ENCODE measurements at places on chromosomes 6 and 20.

GRCh38 chr20:63314015-63314471 is 21.1 kb downstream of the COL20A1 start:
- DNase-seq = no peak

DNA sequence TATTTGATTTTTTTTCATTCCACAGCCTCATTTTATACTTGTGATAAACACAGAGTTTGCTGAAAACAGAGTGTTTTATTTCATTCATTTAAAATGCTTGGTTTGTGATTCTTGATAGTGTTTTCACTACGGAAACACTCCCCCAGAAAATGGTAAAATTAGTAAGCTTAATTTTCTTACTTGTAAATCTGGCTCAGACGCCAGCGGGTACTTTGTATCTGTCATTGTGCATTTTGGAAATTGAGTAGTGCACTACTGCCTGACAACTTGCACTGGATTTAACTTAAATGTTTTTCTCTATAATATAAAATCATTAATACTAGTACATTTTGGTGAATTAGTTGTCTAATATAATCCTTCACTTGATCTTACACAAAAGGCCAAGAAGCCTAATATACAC is 37.0 kb upstream of the HINT3 start:
- DNase-seq = no peak

GRCh38 chr6:70531133-70531532 is 35.6 kb upstream of the SDHAF4 start:
- no peak for DNase-seq

DNA sequence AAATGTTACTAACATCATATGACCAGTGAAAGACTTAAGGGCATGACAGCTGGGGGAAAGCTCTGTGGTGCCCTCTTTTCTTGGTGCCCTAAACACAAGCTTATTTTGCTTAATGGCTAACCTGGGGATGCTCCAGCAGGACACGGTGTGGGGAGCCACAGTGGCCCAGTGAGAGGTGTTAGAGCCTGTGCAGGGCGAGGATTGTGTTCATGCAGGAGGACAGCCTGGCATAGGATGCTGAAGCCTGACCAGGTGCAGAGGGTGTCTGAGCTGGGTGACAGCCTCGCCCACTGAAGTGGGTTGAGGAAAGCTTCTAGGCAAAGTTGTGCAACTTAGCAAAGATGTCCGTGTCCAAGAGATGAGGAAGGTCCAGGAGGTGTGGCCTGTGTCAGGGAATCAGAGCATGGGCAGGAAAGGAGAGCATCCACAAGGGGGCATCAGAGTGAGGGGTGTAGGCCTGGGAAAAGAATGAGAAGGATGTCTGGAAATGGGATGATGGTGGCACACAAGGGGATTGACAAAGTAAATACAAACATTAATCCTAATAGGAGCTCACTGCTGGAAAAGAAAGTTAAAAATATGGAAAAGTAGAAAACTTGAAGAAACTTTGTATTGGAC is 33.9 kb downstream of the SLC17A4 start:
- peak; percentile 23 for DNase-seq

- DNase-seq = no peak
Observed at GRCh38 chr6:162203287-162203686, 524.3 kb downstream of the PRKN start.

- no peak for DNase-seq
Observed at GRCh38 chr6:156598071-156598854, 178.9 kb upstream of the ARID1B start.

DNA sequence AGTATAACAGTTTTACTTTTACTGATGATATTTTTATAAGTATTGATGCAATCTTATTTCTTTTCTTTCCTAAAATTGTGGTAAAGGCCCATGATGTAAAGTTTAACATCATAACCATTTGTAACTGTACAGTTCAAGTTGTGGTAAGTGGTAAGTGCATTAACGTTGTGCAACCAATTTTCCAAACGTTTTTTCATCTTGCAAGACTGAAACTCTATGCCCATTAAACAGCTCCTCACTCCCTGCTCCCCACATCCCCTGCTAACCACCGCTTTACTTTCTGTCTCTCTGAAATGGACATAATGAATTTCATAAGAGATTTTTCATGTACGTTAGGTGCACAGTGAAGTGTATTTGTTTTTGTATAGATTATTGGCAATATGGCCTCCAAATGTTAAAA is 106.0 kb downstream of the PACRG start:
- no peak for DNase-seq

DNA sequence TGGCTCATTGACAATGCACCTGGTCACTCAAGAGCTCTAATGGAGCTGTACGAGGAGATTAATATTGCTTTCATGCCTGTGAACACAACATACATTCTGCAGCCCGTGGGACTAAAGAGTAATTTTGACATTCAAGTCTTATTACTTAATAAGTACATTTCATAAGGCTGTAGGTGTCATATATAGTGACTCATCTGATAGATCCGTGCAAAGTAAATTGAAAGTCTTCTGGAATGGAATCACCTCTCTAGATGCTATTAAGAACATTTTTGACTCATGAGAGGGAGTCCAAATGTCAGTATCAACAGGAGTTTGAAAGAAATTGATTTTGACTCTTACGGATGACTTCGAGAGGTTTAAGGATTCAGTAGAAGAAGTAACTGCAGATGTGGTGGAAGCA is 267.9 kb downstream of the CLVS2 start:
- DNase-seq = no peak

DNA sequence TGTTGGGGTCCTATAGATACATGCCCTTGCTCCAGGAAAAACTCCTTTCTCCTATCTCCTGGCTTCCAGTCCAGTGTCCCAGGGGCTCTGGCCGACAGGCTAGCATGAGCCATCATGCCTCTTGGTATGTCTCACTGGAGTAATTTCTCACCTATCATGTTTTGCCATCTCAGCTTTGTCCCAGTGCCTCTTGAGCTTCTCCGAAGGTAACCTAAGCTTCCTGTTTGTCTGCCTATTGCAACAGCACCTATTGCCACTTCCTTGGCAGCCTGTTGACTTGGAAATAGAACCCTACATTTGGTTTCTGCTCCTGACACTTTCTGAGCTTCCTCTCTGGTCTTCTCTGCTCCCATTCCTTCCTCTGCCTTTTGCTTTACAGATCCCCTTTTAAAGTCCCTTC is 197.7 kb downstream of the KCNQ5 start:
- DNase-seq = no peak

DNA sequence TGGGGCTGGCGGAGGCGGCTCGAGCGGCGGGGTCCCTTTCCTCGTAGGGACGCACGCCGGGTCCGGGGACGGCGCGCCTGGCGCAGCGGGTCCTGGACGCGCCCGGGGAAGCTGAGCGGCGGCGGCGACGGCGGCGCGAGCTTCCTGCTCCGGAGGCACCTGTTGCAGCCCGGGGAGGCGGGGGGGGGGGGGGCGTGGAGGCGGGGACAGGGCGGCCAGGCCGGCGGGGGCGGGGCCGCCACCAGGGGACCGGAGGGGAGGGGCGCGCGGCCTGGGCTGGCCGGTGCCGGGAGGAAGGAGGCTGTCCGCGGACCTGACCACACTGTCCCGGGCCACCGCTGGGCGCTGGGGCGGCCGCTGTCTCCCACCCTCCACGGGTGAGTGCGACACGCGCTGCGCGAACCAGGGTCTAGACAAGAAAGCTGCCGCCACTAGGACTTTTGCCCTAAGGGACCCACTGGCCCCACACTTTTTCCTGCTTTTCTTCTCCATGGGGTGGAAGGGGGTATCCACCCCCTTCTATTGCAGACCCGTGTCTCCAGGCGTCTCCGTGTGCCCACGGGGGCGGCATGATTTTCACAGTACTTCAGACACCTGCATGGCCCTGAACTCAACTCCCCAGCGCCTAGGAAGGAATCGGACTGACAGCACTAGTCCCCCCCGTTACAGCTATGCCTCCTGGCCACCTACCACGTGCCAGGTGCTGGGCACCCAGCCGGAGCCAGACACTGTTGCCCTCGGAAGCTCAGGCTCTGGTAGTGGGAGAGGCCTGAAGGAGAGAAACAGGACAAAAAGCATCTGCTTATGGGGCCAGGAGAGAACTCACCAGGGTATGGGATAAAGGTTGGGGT is at the start of gene NFATC2:
TSS of gene NFATC2 (minus strand) at position 149 of the 851 bp plus-strand sequence. CDS start 220 bp downstream, outside the sequence.
- DNase-seq = peak; percentile 59

DNA sequence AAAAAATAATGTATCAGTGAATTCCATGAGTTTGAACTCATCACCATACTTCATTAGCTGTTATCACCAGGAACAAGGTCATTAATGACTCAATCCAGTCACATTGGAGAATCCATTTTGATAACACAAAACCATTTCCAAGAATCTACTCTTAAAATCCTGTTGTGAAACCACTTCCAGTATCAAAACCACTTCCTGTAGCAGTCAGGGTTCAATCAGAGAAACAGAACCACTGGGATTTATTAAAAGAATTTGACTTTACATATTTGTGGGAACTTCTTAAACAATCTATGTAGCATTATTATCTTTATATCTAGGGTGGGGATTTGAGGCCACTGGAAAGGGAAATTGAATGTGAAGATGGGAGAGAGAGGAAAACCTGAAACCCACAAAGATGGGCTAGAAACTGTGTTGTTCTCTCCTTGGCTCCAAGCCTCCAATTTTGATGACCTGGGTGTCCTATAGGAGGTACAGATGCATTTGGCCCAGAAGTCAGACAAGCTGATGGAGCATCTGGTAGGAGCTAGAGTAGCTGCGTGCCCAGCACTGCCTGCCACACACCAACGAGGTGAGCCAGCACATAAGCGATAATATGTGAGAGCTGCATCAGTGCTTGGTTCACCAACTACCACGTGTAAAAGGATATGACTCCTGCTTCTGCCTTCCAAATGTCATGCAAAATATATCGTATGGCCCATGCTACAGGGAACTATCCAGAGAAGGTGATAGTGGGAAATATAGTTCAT is 117.0 kb downstream of the TMEM200A start:
- no peak for DNase-seq

- no peak for DNase-seq
Observed at GRCh38 chr6:113464536-113464935, 392.6 kb upstream of the MARCKS start.

DNA sequence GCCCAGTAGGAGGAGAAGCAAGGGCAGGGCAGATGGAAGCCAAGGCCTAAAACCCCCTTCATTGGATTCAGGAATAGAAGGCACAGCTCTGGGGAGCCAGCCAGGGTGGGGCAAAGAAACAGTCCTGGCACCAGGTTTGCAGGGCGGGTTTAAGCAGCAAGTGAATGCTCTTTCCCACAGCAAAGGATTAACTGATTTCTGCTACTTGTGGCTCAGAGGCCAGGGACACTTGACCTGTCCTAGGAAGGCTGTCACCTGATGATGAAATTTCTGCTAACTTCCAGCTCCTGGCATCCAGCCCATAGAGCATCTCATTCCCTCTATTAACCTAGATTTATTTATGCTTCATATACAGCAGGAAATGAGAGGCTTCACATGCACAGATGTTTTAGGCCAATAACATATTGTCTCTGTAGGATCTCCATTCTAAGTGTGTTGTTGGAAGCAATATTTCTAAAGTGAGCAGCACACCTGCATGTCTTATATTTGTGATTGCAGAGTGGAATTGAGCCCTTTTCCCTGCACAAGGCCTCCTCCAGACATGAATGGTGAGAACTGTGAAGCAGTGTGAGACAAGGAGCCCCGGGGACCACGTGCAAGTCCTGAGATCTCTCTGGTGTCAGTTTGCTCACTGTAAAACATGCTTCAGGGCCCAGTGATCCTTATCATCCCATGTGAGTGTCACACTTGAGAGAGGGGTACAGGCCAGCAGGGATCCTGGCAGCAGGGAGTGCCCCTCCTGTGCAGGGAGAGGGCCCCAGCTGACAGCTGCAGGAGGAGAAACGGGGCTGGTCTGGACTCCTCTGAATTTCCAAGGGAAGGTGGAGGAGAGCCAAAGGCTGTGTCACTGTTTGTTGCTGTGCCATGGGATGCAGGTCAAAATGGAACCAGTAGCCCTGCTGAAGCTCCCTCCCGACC is 41.1 kb upstream of the CST5 start:
- DNase-seq = no peak

DNA sequence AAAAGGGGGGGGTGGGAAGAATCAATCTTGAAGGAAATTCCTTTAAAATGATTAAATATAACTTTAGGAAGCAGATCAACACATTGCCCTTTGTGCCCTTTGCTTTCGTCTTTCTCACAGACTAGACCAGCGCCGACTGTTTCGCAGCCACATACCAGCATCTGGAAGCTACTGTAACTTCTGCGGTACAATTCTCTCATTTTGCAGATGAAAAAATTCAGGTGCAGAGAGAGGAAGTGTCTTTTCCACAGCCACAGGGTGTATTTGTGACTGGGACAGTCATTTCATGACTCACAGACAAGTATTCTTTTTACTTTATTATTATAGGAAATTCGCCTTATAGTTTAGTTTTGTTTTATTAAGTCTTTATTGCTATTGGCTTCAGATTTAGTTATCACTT is 84.2 kb downstream of the UST start:
- DNase-seq = no peak

- peak; percentile 38 for DNase-seq
Observed at GRCh38 chr6:77034161-77034560, 429.1 kb downstream of the HTR1B start.

- DNase-seq = no peak
Observed at GRCh38 chr6:44247338-44248302, 719 bp downstream of the HSP90AB1 start.

GRCh38 chr6:12748411-12748810 is 31.8 kb downstream of the PHACTR1 start:
- no peak for DNase-seq

GRCh38 chr20:63471717-63471980 is 806 bp downstream of the KCNQ2 start:
- DNase-seq = no peak

DNA sequence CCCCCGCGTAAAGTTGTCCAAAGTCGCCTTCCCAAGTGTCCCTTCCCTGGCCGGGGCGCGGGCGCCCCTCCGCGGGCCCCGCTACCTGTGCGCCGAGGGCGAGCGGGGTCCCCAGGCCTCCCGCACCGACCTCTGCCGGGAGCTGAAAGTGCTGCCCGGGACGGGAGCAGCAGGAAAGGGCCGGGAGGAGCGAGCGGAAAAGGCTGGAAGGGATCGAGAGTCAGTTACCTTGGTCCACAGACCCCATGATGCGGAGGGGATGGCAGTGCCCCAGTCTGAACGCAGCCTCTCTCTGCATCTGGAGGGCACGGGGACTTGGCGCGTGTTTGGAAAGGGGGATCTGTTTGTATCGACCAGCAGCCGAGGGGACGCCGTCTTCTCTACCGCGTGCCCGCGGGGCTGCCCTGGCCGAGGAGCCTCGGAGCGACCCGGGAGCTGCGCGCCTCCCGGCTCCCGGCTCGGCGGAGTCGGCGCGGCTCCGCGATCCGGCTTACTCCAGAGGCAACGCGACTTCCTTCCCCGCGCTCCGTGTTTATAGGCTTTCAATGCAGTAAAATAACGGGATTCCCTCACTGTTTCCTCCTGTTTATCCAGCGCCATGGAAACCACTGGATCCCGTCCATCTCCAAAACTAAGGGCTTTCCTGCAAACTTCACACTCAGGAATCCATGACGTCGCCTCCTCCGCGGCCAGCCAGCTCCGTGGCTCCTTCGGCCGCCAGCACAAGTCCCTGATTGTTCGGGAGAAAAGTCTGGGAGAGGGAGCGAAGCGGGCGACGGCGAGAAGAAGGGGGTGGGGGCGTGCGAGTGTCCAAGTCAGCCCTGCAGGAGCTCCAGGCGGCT is 20.0 kb upstream of the NFATC2 start:
- no peak for DNase-seq

GRCh38 chr6:153942361-153942760 is 96.7 kb upstream of the OPRM1 start:
- DNase-seq = no peak

Data from H1 (cell line).